ENCODE measurements at places on chromosomes 3 and 15. TPM values are rescaled to one million over a fixed set of nuclear protein-coding genes. Genes with fewer than 3 reads are reported as not detected.

SPESP1 gene
- 1.3 TPM for total RNA-seq

TMCO5A gene
- total RNA-seq = not detected

GOLGA8N gene
- total RNA-seq = 1.9 TPM

MBD4 gene
- 10.9 TPM for total RNA-seq

CCDC54 gene
- not detected for total RNA-seq

CDAN1 gene
- 9.0 TPM for total RNA-seq

UACA gene
- total RNA-seq = 18.3 TPM

ACKR4 gene
- not detected for total RNA-seq

APBA2 gene
- 35.4 TPM for total RNA-seq

GHRL gene
- not detected for total RNA-seq

NANOGP8 gene
- not detected for total RNA-seq

CCR3 gene
- not detected for total RNA-seq

SENP7 gene
- 3.6 TPM for total RNA-seq

PYGO1 gene
- total RNA-seq = 4.4 TPM

BNC1 gene
- total RNA-seq = 15.3 TPM

GP9 gene
- total RNA-seq = not detected

IMPG2 gene
- 0.16 TPM for total RNA-seq

ZBTB11 gene
- 12.4 TPM for total RNA-seq

RAD51 gene
- 3.7 TPM for total RNA-seq

CFAP91 gene
- 3.2 TPM for total RNA-seq

SERPINI2 gene
- not detected for total RNA-seq

FAM81A gene
- total RNA-seq = 1.0 TPM

PCOLCE2 gene
- total RNA-seq = 2.9 TPM

All from mesangial cell (primary cell).